GM06990 (cell line): ENCODE measurements at places on chromosomes 12 and 14.

- no peak for DNase-seq
Measured at GRCh38 chr12:104131609-104132008, 6.4 kb downstream of the NFYB start.

DNA sequence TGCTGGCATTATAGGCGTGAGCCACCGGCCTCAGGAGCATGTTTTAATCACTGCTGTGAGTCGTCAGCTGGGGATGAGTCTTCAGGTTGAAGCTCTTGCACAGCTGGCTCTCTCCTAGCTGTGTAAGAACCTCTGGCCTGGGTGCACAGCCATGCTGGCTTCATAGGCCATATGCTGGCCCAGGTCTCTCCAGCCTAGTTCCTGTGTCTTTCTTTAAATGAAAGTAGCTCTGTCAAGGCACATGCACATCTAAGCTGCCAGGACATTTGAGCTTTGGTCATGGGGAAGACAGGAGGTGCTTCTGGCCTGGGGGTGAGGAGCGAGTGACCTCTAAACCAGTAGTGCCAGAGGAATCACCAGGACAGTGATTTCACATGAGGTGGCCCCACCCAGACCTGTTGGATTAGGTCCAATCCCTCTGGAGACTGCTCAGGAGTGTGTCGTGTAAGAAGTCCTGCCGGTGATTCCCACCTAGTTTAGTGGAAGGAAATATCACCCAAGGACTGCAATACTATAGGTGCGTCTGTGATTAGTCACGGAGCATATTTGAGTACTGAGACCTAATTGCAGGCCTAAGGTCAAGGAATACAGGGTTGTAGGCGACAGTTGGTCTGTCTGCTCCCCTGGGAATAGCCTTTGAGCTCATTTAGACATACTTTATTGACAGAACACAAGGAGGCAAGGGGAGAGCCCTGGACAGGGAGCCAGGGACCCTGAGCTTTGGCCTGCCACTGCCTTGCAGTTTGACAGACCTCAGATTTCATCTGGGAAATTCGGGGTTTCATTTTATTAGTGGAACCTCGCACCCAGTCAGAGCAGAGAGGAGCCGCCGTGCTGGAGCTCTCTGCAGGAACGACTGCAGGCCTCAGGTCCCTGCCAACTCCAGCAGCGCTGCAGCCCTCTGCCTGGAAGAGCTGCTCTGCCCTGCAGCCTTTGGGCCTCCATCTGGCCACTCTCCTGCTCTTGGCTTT is 67.0 kb downstream of the ANKRD9 start:
- DNase-seq, result no peak

GRCh38 chr14:50232276-50232642 is 881 bp upstream of the SOS2 start:
- no peak for DNase-seq

- DNase-seq, result no peak
Measured at GRCh38 chr14:100885617-100886016, 17.9 kb downstream of the RTL1 start.

GRCh38 chr12:2526371-2526770 is 268.4 kb upstream of the FKBP4 start:
- no peak for DNase-seq

- no peak for DNase-seq
Measured at GRCh38 chr14:25521616-25522015, 471.7 kb upstream of the STXBP6 start.

GRCh38 chr12:71108355-71108754 is 49.4 kb downstream of the TSPAN8 start:
- DNase-seq, result no peak

DNA sequence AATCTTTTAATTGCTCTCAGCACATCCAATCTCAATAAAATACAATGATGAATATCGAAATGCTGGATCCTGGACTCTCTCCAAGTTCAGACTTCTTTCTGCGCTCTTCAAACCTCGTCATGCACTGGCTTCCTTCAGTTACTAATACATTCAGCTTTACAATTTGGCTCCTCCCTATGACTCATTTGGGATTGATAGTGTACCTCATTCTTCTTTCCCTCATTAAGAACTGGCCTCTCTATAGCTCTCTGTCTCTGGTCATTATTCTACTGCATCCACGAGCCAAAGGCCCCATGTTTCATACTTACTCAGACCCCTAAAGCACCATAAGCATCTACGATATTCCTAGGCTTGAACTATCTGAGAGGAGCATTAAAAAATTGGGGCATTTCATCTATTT is 4.9 kb downstream of the TSPAN8 start:
- DNase-seq, result no peak

GRCh38 chr14:26917086-26917485 is 319.3 kb upstream of the NOVA1 start:
- DNase-seq, result no peak

GRCh38 chr12:90360300-90360699 is 594.7 kb downstream of the CCER1 start:
- DNase-seq, result no peak

GRCh38 chr12:11707535-11707934 is 58.1 kb downstream of the ETV6 start:
- no peak for DNase-seq

DNA sequence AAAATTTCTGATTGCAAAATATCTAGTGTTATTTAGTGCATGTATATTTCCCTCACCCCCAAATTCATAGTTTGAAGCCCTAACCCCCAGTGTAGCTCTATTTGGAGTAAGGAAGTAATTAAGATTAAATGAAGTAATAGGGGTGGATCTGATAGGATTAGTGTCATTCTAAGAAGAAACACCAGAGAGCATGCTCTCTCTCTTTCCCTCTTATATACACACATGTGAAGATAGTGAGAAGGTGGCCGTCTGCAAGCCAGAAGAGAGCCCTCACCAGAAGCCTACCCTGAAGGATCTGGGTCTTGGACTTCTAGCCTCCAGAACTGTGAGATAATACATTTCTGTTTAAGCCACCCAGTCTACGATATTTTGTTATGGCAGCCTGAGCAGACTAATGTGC is 120.3 kb downstream of the TMEM30B start:
- no peak for DNase-seq

GRCh38 chr12:28558250-28558649 is 368.0 kb downstream of the CCDC91 start:
- no peak for DNase-seq

DNA sequence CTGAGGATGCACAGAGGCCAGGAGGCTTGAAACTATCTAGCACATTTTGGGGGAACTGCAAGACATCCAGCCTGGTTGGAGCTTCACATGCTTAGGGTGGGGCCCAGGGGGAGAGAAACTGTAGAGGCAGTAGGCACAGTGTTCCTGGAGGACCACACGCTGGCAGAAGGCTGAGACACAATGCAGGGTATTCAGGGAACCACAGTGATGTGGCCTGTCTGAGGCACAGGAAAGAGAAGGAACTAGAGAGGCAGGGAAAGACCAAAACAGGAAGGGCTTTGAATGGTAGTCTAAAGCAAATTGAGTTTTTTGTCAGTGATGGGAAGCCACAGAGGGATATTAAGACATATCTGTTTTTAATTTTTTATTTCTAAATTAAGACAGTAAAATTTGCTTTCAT is 100.2 kb upstream of the PRICKLE1 start:
- DNase-seq, result no peak

- no peak for DNase-seq
Measured at GRCh38 chr12:116806845-116807440, 68.8 kb downstream of the RNFT2 start.

DNA sequence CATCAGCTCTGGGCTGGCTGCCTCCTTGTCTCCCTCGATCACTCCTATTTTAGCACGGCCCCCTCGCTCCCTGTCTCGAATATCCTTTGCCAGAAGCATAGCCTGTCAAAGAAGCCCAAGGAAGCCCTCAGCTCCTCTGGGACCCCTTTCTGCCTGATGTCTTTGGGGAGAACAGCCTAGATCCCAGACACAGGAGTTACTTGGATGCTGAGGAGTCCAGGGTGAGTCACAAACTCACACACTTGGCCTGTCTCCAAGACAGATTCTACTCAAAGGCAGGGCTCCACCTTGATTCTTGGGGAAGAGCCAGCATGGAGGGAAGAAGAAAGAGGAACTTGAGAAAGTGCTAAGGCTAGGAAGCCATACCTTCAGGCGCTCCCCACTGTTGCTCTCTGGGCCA is 8.1 kb downstream of the AVIL start:
- DNase-seq, result no peak

DNA sequence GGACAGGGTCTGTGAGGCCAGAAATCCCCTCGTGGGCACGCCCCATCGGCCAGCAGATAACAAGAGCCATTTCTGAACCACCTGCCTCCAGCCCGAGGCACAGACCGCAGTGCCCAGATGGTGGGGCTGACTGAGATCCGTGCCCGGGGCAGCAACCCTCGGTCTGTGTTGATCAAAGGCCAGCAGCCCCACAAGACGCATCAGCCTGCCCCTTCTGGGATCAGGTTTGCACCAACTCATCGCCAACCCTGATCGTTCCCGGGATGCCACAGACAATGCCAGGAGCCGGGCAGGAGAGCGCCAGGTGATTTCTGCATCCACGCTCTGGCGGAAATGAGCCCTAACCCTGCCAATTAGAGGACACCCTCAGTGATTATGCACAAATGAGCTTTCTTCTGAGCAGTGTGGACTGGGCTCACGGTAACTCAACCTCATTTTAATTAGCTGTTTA is 64.5 kb downstream of the TESC start:
- DNase-seq, result no peak

- DNase-seq, result no peak
Measured at GRCh38 chr14:38207377-38207735, 348 bp upstream of the SSTR1 start.

- peak; percentile 50 for DNase-seq
Measured at GRCh38 chr14:22448035-22448904, 140.8 kb downstream of the DAD1 start.

- DNase-seq, result no peak
Measured at GRCh38 chr12:114319422-114319821, 86.5 kb downstream of the TBX5 start.

GRCh38 chr14:91363776-91364523 is 53.7 kb downstream of the CCDC88C start:
- DNase-seq, result peak; percentile 85

DNA sequence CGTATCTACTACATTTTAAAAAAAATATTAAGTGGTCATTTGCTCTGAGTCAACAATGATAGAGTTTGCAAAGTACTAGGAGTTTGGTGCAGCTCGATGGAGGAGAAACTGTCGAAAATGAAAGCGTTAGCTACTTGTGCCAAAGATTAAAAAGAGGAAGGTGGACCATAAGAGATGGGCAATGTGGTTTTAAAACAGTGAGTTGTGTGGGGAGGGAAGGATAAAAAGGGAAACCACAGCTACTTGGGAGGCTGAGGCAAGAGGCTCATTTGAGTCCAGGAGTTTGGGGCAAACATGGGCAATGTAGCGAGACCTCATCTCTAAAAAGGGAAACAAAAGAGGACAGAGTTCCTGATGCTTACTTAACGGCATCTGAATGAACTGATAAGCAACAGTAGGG is 18.2 kb upstream of the STRAP start:
- DNase-seq, result peak; percentile 20

GRCh38 chr12:2044165-2044564 is 8.6 kb upstream of the CACNA1C start:
- DNase-seq, result no peak

- DNase-seq, result peak; percentile 91
Measured at GRCh38 chr14:61568572-61569011, 126.7 kb upstream of the HIF1A start.

DNA sequence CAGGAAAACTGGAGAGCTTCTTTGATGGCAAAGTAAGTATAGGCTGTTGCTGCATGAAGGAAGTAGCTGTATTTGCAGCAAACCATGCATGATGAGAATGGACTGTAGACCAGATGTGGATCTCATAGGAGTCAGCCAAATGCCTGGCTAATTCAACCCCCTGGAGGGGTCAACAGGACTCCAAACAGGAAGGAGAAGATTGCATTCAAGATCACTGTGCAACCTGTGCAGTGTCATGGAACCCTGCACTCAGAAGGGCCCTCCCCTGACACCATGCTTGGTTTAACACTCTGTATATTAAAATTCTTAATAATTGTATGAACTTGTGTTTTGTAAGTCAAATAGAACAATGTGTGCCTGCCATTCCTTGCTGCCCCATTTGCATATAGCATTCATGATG is 225.1 kb upstream of the FSCB start:
- DNase-seq, result no peak

DNA sequence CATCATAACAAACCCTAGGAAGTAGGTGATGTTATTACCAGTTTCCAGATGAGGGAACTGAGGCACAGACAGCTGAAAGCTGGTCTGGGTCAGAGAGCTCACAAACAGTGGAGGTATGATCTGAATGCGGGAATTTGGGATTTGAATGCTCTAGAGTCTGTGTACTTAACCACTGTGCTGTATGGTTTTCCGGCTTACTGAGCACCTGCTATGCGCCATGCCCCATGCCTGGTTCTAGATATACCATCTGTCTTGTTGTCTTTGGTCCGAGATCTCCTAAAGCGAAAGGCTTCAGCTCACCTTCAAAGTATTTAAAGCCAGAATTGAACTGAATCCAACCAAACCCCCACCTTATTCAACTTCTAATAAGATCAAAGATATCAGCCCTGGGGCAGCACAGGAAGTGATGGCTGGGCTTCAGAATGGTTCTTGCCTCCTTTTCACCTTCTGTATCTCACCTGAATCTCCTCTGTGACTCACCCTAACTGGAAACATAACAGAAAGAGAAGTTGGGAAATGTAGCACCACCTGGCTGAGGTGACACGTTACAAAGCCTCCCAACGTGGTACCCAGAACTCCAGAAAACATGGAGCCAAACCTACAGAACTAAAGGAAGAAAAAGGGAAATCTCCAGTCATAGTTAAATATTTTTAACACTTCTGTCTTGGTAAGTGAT is 54.3 kb downstream of the PRMT8 start:
- no peak for DNase-seq

- DNase-seq, result no peak
Measured at GRCh38 chr14:65101631-65102440, 481 bp downstream of the MAX start.

DNA sequence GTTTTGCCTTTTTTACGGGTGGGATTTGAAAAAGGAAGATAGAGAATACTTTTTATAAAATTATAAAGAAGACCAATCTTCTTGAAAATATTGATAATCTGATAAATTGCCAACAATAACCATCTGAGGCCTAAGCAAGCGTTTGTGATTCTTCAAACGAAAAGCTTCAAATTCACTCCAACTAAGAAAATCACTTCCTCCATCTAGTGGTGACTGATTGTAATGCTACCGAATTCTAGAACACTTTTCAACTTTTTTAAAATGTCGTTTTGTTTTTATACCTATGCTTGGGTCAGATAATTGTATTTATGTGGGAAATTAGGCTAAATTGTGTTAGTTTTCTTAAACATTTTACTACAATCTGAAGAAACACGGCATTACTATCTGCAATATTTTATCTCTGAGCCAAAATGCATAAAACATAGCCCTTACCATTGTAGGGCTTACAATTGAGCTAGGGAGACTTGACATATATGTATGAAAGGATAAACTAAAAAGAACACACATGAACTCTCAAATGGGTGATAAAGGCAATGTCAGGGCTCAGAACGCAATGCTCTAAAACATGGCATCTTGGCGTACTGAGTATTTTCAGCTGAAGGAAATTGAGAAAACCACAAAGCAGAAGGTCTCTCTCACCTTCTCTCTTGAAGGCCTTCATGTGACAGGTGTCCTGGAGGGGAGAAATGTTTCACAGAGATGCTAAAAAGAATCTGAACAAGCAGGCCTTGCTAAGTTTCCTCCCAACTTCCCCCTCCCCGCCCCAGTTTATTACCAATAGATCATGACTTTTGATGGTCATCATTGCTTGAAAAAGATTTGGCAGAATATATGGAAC is 36.8 kb upstream of the G2E3 start:
- peak; percentile 16 for DNase-seq
